ENCODE measurements at places on chromosomes 1 and 21. TPM values are rescaled to one million over a fixed set of nuclear protein-coding genes. Genes with fewer than 3 reads are reported as not detected.

AZIN2 gene
- total RNA-seq, result 2.2 TPM

FBLIM1 gene
- 74.1 TPM for total RNA-seq

PIK3C2B gene
- 35.3 TPM for total RNA-seq

NSUN4 gene
- total RNA-seq, result 14.2 TPM

ANKRD34A gene
- 0.29 TPM for total RNA-seq

C1orf185 gene
- total RNA-seq, result not detected

GRCh38 chr1:90357995-90358394 is 359.1 kb downstream of the BARHL2 start:
- no peak for DNase-seq

DNA sequence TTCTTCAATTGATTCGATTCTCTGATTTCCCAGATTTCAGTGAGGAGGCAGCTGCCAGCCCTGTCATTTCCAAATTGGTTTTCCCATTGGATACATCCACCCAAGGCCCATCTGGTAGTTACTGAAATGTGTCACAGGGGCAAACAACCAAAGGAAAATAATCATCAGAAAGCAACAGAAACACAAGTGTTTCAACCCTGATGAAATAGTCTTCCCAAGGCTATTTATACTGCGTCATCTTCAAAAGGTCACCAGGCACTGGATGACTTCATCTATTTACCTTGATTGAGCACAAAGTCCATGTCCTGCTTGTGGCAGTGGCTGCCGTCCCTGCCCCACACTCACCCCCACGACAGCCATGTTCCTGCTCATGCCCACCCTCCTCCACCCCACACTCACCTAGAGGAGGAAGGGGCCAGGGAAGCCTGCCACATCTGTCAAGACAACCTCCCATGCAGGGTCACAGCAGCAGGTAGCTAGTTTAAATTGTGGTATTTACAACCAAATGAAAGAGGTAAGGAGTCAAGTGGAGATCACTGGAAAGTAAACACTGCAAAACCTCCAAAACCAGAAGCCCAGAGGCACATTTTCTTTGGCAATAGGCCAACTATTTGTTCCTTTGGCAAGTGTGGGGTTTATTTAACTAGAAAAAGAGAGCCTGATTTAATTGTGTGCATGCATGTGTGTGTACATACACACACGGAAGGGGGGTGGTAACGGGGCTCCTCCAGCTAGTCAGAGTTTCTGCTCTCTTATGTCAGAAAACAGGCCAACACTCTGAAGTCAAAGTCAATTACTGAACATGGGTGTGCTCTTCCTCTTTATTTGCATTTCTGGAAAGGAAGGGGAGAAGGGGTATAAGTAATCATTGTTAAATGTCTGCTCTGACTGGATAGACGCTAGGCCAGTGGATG is 49.5 kb upstream of the RAB4A start:
- peak; percentile 97 for DNase-seq

- no peak for DNase-seq
Measured at GRCh38 chr1:24895511-24895910, 34.6 kb downstream of the RUNX3 start.

GRCh38 chr1:241963722-241964121 is 6.2 kb downstream of the BECN2 start:
- DNase-seq, result no peak

- no peak for DNase-seq
Measured at GRCh38 chr1:3776231-3776961, 3.8 kb downstream of the SMIM1 start.

DNA sequence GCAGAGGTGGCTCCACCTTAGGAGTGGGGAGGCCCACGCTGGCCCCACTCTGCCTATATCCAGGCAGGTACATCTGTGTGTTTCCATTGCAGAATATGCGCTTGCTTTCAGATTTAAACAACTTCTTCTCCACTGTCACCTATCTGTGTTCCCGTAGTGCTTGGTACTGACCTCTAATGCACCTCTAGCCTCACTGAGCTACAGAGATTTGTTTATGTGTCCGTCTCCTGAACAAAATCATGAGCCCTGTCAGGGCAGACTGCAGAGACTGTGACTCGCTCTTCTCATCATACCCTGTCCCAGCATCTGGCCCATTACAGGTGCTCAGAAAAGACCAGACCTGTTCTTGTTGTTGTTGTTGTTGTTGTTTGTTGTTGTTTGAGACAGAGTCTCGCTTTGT is 14.5 kb upstream of the LRRC38 start:
- DNase-seq, result no peak

GRCh38 chr1:54464477-54465146 is 58.4 kb upstream of the SSBP3 start:
- DNase-seq, result no peak

GRCh38 chr1:241677201-241677600 is 25.1 kb downstream of the WDR64 start:
- no peak for DNase-seq

- DNase-seq, result no peak
Measured at GRCh38 chr21:44867999-44868700, 5.3 kb downstream of the PTTG1IP start.

DNA sequence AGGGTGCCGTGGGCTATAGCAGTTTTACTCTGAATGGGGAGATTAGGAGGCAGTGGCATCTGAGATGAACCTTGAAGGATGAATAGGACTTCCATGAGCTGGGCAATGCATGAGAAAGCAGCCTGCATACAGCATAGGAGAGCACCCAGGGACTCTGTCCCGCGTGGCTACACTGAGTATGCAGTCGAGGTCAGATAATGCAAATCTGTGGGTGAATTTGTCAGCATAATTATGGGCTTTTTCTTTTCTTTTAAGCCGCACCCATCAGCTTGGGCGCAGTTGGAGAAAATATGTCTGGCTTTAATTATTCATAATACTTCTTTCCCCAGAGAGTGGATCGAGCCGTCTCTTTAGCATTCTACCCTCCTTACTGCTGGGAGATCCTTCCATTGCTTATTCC is 188.5 kb downstream of the ZSCAN20 start:
- DNase-seq, result no peak

GRCh38 chr21:36917471-36918158 is 48.9 kb downstream of the HLCS start:
- peak; percentile 87 for DNase-seq

DNA sequence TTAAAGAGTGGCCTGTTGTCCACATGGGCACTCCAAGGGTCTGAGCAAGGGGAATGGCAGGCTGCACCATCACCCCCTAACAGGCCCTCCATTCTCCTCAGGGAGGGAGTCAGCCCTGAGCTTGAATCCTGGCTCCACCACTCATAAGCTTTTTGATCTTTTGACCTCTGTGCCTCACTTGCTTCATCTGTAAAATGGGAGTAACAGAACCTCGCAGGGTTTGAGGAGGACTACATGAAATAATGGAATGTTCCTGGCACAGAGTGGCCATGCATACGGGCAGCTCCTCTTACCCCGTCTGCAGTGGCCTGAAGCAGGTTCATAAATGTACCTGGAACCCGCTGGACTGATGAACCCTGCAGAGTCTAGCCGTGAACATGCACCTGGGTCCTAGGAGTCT is 2.1 kb upstream of the XKR8 start:
- no peak for DNase-seq

GRCh38 chr1:37449936-37450335 is 24.4 kb upstream of the ZC3H12A start:
- DNase-seq, result no peak

GRCh38 chr1:67897270-67897949 is 64.1 kb upstream of the GNG12 start:
- no peak for DNase-seq

DNA sequence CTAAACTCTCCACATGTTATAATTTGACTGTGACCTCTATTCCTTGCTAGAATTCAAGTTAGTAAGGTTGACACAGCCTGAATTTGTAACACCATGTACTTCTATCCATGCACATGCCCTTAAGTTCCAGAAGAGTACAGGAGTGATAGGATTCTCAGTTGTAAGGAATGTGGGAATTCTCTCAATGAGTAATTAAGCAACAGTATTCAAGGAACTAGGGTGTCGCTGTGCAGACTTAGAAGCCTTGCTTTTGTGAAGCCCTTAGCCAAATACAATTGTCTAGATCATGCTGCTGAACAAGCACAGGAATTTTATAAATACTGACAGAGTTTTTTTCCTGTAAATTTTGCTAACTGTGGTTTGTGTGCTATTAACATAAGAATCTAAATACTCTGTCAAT is 276.3 kb upstream of the PTBP2 start:
- DNase-seq, result no peak

DNA sequence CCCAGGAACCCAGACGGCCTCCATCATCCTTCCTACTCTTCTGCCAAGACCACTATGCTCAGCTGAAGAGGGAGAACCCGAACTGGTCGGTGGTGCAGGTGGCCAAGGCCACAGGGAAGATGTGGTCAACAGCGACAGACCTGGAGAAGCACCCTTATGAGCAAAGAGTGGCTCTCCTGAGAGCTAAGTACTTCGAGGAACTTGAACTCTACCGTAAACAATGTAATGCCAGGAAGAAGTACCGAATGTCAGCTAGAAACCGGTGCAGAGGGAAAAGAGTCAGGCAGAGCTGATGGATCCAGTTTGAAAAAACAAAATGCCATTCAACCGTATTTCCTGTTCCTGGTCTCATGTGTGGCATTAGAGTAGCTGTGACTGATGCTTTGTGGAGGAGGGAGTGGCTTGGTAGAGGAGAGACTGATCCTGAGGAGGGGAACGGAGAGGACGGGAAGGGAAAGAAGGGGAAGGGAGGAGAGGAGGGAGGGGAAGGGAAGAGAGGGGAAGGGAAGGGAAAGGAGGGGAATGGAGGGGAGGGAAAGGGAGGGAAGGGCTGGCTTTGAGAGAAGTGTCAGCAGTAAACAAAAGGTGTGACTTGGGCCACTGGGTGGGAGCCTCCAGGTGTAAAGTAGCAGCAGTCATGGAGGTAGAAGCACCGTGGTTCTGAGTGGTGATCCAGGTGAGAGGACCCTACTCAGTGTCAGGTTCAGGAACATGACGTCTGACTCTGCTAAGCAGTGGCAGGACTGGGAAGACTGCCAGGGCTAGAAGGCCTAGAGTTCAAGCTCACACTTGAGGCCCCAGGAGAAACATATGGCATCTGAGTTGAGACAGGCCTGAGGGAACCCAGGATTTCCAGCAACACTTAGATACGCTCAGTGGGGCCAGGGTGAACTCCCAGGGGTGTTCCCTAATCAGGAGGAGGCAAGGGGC is 846 bp downstream of the HMGB4 start:
- no peak for DNase-seq
